ENCODE measurements at places on chromosomes 1 and 21.

DNA sequence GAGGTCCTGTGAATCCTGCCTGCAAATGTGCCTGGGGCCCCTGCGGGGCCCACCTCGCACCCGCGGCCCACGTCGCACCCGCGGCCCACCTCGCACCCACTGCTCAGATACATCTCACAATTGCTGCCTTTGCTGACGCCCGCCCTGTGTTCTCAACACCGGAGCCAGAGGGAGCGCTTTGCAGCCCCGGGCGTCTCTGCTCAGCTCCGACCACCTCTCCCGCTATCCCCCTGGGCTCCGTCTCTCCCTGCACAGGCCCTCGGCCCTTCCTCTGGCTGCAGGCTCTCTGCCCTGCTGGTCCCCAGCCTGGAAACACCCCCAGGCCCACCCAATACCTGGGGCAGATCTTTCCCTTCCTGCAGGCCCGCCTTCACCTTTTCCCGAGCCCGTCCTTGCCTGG, 44.8 kb downstream of the TP73 start:
- DNase-seq = no peak

- DNase-seq = no peak
Observed at GRCh38 chr1:212982430-212983152, 32.2 kb downstream of the VASH2 start.

DNA sequence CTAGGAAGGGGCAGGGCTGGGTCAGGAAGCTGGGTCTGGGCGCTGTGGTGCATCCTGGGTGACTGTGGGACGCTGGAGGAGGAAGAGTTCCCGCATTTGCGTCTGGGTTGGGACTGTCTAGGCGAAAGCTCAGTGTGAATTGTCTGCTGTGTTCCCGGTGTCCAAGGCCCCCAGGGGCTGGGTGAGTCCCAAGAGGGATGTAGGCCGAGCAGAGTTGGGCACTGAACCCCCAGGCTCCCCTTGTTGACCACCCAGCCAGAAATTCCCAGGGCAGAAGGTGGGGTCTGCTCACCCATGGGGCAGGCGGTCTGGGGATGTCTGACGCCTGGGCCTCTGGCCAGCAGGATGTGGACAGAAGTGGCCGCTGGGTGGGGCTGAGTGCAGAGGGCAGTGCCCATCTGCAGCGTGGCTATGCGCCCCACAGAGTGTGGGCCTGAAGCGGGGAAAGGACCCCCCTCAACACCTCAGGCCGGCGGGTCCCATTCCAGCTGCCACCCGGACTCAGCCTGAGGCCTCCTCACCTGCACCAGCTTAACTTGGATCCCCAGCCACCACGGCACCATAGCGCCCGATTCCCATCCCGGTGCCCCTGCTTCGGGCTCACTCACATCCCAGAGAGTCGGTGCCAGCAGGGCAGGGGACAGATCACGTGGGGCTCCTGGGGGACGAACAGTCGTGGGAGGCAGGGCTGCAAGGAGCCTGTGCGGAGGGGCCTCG, 37.0 kb upstream of the POFUT2 start:
- DNase-seq = no peak

DNA sequence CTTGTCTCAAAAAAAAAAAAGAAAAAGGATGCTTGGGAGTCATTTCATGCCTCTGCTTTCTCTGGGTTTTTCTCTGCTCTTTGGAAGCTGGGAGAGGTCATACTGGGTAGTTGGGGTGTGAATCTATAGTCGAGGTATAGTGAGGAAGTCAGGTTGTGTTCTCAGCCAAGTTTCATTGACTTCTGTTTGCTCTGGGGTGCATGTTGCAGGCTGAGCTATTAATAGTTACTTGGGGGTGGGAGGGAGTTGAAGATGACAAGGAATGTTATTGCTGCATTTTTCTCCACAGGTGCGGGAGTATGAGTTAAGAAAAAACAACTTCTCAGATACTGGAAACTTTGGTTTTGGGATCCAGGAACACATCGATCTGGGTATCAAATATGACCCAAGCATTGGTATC, 2.8 kb downstream of the RPL11 start:
- DNase-seq = no peak

- peak; percentile 20 for DNase-seq
Observed at GRCh38 chr1:3012456-3013291, 8.6 kb upstream of the ACTRT2 start.

- no peak for DNase-seq
Observed at GRCh38 chr21:44792702-44793591, 8.7 kb downstream of the UBE2G2 start.

- DNase-seq = no peak
Observed at GRCh38 chr1:201598396-201598795, 59.5 kb downstream of the NAV1 start.

GRCh38 chr21:16608209-16608830, 878.5 kb downstream of the USP25 start:
- no peak for DNase-seq

- no peak for DNase-seq
Observed at GRCh38 chr1:199463521-199464127, 563.9 kb upstream of the NR5A2 start.

GRCh38 chr1:41412748-41413147, 51.5 kb downstream of the FOXO6 start:
- DNase-seq = no peak

DNA sequence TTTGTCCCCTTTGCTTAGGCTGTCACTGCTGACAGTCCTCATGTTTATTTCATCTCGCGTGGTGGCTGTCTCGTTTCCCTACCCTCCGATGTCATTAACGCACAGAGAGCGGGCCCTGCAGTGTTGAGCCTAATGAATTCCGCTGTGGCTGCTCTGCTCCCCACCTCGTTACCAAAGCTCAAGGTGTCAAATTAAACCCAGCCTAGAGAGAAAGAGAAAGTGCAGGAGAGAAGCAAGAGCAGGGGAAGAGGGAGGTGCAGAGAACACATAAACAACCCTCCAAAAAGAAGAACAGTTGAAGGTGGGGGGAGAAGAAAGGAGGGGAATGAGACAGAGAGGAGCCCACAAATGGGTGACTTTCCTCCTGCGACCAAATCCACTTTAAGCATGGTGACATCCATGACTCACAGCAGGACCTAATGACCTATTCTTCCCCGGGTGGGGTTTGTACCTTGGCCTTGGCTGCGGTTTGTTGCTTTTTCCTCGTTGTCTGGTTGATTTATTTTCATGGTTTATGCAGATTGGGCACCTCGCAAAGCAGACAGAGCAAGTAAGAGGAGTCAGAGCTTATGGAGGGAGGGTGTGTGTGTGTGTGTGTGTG, 92.5 kb downstream of the PBX1 start:
- DNase-seq = no peak

- DNase-seq = peak; percentile 9
Observed at GRCh38 chr1:159945483-159946241, at the start of gene IGSF9. TSS of gene IGSF9 (minus strand) at chr1:159945613. CDS start at chr1:159943454, 2,159 bp downstream.

GRCh38 chr1:225750420-225750819, 27.2 kb upstream of the SRP9 start:
- no peak for DNase-seq

- no peak for DNase-seq
Observed at GRCh38 chr1:186566140-186566855, 105.4 kb upstream of the PDC start.

DNA sequence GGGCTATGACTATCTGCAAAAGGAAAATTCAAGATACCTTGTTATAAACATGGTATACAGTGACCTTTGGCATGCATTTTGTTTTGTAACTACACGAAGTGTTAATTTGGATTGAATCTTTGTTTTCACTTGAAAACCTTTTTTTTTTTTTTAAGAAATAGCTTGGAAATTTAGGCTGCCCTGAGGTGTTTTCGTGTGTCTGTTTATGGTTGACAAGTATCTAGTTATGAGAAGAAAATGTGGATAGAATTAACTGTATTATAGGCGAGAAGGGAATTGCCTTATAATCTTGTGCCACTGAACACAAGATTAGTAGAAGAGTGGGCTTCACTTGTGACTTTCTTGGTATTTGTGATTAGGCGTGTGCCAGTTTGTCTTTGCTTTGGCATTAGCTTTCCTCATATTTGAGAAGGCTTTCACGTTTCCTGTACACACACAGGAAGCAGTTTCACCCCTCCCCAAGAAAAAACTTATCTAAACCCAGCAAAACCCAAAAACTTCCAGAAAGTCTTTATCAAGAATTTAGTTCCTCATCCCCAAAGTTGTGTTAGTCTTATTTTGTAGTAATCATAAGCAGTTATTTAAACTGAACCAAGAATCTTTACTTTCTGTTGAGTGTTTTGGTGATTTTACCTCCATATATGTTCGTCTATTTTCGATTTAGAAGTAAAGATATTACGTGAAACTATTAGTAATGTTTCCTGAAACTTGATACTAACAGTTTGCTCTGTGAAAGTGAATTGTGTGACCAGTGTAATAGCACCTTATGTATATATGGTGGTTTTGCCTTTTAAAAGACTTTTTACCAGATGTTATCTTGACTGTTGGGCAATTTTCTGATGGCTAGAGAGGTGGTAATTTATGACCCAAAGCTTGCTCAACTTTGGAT, 3.8 kb downstream of the DYRK1A start:
- no peak for DNase-seq

DNA sequence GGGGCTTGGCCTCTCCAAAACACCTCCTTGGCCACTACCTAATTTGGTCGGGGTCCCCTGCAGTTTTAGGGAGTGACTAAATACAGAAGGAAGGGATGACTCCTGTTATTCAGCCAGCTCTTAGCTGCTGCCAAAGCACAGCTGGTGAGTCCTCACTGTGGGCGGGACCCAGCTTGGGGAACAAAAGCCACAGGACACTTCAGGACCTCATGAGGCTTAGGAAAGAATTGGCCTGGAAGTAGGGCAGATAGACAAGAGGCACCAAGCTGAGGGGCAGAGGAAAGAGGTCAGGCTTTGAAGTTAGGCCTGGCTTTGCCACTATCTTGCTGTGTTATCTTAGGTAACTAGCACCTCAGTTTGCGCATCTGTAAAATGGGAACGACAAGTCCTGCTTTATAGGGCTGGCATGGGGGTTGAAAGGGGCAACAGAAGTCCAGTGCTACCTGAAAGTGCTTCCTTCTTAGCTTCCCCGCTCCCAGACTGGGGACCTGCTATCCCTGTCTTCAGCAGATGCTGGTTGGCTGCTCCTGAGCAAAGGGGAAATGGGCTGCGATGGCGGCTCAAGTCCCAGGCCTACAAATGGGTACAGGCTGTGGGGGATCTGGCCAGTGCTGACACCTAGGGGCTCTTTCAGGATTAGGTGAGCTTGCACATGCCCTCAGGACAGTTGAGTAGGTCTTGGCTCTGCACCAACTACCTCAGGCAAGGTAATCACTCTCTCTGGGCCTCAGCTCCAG, 15.7 kb downstream of the IFI6 start:
- no peak for DNase-seq

- DNase-seq = no peak
Observed at GRCh38 chr1:89755591-89755990, 65.2 kb upstream of the LRRC8D start.

GRCh38 chr1:89608319-89608983, 24.5 kb upstream of the LRRC8C start:
- DNase-seq = no peak

GRCh38 chr1:52523376-52523775, 29.5 kb downstream of the TUT4 start:
- no peak for DNase-seq

GRCh38 chr1:148385371-148386030, 97.6 kb downstream of the PPIAL4G start:
- DNase-seq = no peak

GRCh38 chr1:15210651-15211375, 36.2 kb upstream of the FHAD1 start:
- no peak for DNase-seq

DNA sequence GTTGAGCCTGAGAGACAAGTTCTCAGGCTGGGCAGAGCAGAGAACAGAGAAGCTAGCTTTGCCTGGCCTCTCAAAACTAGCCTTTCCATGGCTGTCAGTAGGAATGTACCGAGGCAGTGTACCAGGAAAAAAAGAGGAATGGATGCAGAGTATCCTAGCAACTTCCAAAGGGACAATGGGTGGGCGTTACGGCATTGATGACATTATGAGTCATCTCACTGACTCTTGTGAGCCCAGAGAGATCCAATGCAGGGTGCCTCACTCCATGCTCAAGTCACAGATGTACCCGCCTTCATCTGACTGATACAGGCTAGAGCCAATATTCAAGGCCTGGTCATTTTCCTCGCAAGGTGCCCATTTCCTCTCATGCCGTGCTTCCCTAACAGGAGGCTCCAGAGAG, 51.4 kb upstream of the C8B start:
- DNase-seq = no peak

- no peak for DNase-seq
Observed at GRCh38 chr21:45882645-45883044, 98.9 kb upstream of the COL6A1 start.

GRCh38 chr1:9717193-9718005, 65.9 kb downstream of the PIK3CD start:
- DNase-seq = no peak

DNA sequence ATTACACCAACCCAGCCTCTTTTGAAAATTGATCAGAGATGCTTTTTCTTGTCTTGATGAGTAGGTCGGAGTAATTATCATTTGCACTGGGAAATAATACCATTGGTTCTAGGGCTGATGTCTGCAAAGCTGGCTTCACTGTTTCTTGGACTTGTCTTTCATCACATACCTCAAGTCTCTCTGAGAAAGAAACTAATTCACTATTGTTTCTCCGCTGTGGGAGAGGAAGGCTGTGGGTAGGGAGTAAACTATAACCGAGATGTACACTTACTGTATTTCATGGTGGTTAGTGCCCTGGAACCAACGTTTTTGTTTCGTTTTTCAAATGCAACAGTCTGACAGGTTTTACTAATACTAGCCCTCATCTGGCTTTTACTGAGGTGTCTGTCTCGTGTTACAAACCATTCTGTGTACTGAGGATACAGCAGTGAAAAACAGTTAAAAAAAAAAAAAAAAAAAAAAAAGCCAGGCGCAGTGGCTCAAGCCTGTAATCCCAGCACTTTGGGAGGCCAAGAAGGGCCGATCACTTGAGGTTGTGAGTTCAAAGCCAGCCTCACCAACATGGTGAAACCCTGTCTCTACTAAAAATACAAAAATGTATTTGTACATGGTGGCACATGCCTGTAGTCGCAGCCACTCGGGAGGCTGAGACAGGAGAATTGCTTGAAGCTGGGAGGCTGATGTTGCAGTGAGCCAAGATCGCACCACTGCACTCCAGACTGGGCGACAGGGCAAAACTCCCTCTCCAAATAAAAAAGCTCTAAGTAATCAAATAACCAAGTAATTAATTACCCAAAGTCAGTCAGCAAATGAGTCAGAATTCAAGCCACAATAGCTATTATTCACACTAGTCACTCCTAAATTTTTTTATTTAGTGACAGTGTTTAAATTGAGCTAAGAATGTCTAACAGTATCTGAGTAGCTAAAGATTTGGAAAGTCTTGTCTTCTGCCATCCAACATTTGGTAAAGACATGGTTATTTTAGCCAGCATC, 23.3 kb downstream of the TOMM20 start:
- DNase-seq = no peak

DNA sequence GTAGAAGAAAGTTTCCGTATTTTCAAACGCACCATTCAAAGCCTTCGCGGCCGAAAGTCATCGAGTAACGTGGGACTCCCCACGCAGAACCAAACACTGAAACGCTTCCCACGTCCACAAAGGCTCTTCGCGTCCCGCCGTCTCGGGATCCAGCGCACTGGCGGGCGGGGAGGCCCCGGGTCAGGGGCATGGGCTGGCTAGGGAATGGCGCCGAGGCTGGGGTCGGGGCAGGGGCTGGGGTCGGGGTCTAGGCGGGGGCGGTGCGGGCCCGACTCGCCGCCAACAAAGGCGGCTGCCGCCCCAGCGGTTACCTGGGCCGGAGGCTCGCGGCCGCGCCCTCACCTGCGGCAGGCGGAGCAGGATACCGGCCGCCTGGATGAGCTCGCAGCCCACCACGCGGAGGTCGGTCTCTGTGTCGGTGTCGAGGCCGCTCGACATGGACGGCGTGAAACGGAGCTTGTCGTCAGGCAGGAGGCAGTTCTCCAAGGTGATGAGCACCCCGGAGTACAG, 403 bp downstream of the CCNL2 start:
- no peak for DNase-seq
